ENCODE measurements at places on chromosomes 11 and 22.

DNA sequence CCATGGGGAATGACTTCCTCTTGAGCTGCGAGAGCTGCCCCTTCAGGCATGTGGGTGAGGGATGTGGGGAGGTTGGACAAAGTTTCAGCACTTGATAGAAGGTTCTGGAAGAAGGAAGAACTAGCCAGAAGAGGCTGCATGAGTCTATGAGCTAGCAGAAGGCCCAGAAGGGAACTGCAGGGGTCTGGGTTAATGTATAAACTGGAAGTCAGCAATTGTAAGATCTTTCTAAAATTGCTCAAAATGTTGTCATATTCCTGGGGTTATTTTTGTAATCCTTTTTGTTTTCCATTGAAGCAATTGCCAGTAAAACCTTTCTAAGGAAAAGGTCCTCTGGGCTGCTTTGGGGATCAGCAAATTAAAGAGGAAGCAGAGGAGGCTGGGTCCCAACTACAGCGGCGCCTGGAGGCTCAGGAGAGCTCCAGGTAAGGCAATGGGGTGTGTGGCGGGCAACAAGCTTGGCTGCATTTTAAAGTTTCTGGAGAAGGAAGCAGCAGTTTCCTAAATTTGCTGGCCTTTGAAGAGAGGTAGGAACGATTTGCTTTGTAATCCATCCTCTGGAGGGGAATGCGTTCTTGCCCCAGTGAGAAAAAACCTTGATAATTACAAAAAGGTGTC, 29.2 kb downstream of the ADAMTS15 start:
- DNase-seq, result no peak

GRCh38 chr11:46279126-46280099, 2.0 kb downstream of the CREB3L1 start:
- DNase-seq, result no peak

DNA sequence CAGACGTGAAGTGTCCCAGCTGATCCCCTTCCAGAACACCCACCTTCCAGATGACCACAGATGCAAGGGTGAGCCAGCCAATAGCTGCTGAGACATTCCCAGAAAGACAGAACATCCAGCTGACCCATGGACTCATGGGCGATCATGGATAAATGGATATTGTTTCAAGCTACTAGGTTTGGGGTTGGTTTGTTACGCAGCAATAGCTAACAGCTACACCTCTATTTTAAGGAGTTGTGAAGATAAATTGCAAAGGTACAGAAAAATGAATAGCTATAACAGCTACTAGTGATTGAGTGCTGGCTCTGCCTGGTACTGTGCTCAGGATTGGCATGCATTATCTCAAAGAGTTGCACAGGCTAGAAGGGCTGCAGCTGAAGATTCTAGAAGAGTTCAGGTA, 122.5 kb downstream of the MIAT start:
- DNase-seq, result no peak

DNA sequence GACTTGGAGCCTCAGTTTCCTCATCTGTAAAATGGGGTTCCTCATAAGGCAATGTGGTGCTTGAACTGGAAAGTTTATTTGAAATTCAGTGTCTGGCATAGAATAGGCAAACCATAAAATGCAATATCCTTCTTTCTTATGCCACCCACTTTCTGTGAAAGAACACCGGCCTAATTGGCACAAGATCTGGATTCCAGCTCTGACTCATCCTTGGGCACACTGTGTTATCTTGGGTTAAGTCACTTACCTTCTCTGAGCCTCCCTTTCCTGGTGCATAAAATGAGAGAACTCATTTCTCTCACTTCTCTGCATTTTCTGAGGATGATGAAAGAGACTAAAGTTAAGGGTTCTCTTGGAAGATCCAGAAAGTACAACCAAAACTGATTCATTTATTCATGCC, 5.1 kb downstream of the INSC start:
- no peak for DNase-seq

DNA sequence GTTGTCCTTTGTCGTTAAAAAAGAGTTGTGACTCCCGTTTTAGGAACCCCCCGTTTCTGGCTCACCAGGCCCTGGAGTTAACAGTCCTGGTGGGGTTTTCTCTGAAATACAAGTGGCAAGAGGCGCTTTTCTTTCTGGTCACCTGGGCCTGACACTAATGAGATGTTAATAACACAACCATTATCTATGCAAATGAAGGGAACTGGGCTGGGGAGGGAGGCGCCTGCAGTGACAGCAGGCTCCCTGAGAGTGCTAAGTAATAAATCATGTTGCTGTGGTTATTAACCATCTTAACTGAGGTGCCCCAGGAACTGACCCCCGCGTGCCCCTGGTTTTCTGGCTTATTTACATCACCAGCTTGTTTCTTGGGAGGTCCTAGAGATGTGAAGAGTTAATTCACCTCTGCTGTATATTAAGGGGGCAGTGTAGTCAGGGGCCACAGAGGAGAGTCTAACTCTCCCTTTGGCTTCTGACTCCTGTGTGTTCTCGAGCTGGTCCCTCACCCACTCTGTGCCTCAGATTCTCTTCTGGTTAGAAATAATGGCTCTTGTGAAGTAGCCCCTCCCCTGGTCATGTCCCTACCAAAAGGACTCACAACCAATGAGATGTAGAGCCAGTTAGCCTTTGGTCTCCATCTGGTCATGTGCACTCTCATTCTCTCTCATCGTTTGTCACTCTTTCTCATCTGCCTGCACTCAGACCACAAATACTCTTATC, 276.6 kb upstream of the CADM1 start:
- DNase-seq, result peak; percentile 3

- no peak for DNase-seq
Observed at GRCh38 chr22:32949391-32950173, 108.6 kb downstream of the SYN3 start.

DNA sequence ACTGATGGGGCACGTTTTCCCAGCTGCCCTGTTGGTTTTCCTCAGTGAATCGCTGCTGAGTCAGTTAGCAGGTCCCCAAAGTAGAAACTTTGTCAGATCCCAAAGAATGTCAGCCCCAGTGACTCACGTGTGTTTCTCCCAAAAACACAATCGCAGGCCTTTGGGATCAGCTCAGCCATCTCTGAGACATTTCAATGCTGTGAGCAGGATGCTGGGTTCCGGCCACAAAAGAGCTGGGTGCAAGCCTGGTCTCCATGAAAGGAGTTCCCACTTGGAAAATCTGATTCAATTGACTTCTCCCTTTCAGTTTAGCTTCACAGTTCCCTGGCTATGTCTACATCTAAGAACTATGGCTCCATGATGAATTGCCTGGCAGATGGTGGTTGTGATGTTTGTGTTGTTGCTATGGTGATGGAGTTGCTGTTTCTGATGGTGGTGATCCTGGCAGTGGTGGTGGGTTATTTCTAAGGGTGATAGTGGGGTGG, 28.0 kb downstream of the MYEOV start:
- DNase-seq, result no peak

GRCh38 chr11:118046964-118047700, 29.7 kb upstream of the TMPRSS4 start:
- DNase-seq, result no peak

DNA sequence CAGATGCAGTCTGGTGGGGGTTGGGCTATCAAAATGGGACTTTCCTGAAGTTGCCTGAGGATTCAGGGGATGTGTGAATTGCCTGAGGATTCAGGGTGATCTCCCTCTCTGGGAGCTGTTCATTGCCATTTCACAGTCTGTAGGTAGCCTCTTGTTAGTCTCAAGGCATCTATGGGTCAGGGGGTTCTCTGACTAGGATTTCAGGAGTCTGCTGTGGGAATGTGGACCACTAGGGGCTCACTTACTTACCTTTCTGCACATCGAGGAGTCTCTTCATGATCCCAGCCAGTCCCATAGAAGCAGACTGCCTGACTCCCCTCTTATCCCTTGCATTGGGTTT, 54.0 kb downstream of the KCNQ1OT1 start:
- DNase-seq, result no peak

DNA sequence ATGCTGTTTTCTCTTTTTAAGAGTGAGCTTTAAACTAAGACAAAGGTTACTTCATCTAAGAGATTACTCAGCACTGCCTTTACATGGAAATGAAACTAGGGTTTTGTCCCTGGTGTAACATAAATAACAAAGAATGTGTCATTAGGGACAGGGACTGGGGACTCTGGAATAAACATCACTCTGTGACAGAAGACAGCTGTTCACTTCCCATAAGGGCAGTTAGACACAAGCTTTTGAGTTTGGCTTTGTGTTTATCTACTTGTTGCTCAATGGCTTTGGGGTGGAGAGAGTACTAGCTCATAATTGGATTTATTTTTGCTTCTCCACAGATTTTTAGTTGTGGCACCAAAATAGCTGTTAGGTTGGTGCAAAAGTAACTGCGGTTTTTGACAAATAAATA, 154.5 kb downstream of the OR4C45 start:
- no peak for DNase-seq

GRCh38 chr11:79198898-79199250, 242.0 kb downstream of the TENM4 start:
- no peak for DNase-seq

DNA sequence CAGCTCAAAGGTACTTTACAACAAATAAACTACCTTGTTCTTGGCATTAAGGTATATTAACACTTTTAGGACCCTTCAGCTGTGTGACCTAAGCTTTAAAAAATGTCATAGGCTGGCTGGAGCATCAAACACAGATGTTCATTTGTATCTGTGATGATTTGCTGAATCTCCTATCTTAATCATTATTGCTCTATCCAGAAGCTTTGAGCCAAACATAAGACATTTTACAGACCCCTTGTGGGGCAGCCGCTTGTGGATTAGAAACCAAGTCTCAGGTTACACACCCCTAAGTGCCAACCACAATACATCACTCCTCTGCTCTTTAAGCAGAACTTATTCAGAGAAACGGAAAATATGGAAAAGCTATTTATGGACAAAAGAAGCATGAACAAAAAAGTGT, 394.2 kb upstream of the CCDC90B start:
- no peak for DNase-seq

Data from NCI-H1048 (cell line).